Ureter (tissue), 1 donor: ENCODE measurements at places on chromosomes 13 and 19. TPM values are rescaled to one million over a fixed set of nuclear protein-coding genes. Genes with fewer than 3 reads are reported as not detected.
A peak's percentile ranks its signal among the peaks of the same experiment; 100 is the strongest.

DNA sequence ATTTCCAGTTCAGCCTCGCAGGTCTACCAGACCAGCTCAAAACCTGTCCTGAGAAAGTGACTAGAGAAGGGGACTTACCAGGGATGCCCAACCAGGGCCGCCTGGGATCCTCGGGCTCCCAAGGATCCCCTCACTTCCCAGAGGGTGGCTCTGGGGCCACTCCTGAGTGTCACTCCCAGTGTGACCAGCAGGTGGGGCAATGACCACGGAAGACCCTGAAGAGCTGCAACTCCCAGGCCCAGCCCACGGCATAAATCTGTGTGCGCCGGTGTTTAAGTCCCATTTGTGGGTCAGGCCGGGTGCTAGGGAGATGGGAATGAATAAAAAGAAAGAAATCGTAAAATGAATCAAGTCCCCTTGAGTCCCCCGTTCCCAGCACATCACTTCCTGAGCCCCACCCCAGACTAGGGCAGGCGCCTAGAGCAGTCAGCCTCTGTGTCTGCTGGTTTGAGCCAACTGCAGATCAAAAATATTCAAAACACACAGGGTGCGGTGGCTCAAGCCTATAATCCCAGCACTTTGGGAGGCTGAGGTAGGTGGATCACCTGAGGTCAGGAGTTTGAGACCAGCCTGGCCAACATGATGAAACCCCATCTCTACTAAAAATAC is 10.7 kb downstream of the PTGIR start:
- peak; percentile 86 for DNase-seq

DNA sequence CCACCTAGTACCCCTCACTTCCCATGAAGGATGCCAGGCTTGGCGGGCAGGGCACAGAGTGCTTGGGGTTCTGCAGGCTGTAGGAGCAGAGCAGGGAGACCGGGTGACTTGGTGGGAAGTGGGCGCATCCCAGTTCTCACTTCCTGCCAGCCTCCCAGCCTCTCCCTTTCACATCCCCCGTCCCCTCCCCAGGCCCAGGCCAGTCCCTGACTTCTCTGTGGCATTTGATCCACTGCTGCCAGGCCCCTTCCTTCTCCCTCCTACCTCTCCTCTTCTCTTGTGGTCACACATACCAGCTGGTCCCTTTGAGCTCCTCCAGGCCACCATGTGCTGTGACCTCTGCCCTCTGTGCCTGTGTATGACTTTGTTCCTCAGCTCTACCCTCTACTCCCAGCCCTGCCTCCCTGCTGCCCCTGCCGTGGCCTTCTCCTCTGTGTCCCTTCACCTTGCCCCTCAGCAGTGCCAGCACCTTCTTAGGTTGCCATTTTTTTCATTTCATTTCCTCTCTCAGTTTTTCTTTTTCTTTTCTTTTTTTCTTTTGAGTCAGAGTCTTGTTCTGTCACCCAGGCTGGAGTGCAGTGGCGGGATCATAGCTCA is 19.5 kb downstream of the MYO1F start:
- DNase-seq: no peak

KBTBD7 gene
- total RNA-seq: 6.4 TPM

GRCh38 chr13:40205771-40206240 is 460.6 kb downstream of the FOXO1 start:
- DNase-seq: no peak

MAP4K1 gene
- 9.0 TPM for total RNA-seq
